ENCODE measurements at places on chromosomes 1 and 21. TPM values are rescaled to one million over a fixed set of nuclear protein-coding genes. Genes with fewer than 3 reads are reported as not detected.

ZNF593 gene
- total RNA-seq: 31.8 TPM

LRRC7 gene
- under 0.01 TPM for total RNA-seq

PALMD gene
- total RNA-seq: 82.1 TPM

S100A7 gene
- total RNA-seq: not detected

FABP3 gene
- 0.18 TPM for total RNA-seq

GBP5 gene
- total RNA-seq: 0.09 TPM

CFAP45 gene
- total RNA-seq: 1.5 TPM

OLFML3 gene
- 0.45 TPM for total RNA-seq

TAS1R1 gene
- total RNA-seq: not detected

BRDT gene
- not detected for total RNA-seq

FMO2 gene
- 0.47 TPM for total RNA-seq

Data from endothelial cell of coronary artery (primary cell).